ENCODE measurements at places on chromosomes 2 and 18.

DNA sequence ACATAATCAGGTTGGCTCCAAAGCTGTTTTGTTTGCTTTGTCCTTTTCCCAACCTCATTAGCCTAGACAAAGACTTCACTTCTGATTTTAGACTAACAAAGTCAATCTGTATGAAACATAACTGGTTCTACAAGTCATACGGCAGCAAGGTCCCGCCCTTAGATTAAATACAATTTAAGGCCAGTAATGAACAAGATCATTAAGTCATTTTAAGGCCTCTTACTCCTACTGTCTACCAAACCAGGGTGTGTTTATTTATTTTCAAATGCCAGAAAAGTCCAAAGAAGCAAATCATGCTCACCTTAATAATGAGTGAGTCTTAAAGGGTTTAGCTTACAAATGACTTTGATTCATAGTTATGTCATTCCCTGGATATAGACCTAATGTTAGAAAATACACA is 148.4 kb upstream of the ACVR2A start:
- DNase-seq, result no peak

- no peak for DNase-seq
Observed at GRCh38 chr2:86048888-86049287, 56.8 kb downstream of the POLR1A start.

GRCh38 chr2:197307236-197307932 is 3.2 kb downstream of the ANKRD44 start:
- no peak for DNase-seq

GRCh38 chr2:44616667-44617155 is 255.0 kb downstream of the CAMKMT start:
- DNase-seq, result no peak

- no peak for DNase-seq
Observed at GRCh38 chr2:154368153-154368552, 330.3 kb upstream of the KCNJ3 start.

DNA sequence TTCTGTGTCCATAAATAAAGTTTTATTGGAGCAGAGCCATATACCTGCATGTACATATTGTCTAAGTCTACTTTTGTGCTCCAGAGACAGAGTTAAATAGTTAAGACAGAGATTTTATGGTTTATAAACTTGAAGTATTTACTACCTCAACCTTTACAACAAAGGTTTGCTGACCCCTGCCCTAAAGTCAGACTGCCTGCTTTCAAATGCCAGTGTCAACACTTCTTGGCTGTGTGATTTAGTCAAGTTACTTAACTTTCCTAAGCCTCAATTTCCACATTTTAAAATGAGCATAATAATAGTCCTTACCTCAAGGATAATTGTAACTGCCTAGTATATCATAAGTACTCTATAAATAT is 44.4 kb upstream of the ITPRID2 start:
- no peak for DNase-seq

DNA sequence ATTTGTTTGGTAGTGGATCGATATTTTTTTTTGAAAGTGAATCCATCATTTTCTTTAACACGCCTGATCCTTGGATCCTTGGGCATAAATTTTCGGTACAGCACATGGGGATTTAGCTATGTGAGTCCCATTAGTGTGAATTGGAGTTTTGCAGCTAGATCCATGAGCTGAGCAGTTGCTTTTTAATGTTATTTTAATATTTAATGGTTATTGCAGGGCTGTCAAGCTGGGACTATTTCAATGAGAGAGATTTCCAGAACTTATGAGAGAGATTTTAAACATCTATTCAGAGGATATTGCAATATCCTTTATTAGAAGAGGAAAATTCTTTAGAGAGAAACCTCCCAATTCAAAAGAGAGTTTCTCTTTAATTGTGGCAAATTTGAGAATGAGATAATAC is 35.6 kb upstream of the TCF4 start:
- DNase-seq, result no peak

GRCh38 chr18:43665105-43665788 is 388.0 kb upstream of the SYT4 start:
- DNase-seq, result no peak

DNA sequence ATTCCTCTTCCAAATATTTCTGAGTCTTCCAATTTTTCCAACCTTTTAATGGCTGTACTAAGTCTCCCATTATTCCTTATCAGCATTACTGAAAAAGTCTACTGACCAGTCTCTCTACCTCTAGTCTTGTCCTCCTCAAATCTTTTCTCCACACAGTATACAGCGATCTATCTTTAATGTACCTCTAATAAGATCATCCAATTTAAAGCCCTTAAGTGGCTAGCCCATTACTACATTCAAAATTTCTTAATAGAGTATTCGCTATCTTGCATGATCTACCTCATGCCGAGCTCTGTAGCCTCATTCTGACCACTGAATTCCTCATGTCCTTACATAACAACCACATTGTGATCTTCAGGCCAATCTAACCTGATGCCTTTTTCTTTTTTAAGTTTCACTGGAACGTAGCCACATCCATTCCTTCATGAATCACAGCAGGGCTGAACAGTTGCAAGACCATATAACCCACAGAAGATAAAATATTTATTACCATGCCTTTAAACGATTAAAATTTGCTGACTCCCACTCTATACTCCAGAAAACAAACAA is 57.9 kb downstream of the SLC66A3 start:
- no peak for DNase-seq

GRCh38 chr2:139411236-139411635 is 631.0 kb upstream of the NXPH2 start:
- no peak for DNase-seq

DNA sequence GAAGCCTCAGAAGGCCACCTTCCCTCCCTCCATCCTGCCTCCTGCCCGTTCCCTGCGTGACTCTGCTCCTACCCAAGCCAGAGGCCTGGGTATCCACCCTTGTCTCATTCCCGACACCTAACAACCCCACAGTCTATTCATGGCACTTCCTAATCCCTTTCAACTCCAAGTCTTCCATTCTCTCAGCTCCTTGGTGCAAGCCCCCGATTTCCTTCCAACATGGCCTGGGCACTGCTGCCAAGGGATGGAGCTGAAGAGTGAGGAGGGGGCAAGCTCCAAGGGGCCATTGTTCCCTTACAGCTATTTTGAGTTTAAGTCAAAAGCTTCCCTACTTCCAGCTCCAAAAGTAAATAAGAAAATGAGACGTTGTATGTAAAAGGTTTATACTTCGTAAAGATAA is 84.8 kb upstream of the ASB18 start:
- DNase-seq, result no peak

- DNase-seq, result no peak
Observed at GRCh38 chr2:42787788-42788477, 4.5 kb downstream of the HAAO start.

DNA sequence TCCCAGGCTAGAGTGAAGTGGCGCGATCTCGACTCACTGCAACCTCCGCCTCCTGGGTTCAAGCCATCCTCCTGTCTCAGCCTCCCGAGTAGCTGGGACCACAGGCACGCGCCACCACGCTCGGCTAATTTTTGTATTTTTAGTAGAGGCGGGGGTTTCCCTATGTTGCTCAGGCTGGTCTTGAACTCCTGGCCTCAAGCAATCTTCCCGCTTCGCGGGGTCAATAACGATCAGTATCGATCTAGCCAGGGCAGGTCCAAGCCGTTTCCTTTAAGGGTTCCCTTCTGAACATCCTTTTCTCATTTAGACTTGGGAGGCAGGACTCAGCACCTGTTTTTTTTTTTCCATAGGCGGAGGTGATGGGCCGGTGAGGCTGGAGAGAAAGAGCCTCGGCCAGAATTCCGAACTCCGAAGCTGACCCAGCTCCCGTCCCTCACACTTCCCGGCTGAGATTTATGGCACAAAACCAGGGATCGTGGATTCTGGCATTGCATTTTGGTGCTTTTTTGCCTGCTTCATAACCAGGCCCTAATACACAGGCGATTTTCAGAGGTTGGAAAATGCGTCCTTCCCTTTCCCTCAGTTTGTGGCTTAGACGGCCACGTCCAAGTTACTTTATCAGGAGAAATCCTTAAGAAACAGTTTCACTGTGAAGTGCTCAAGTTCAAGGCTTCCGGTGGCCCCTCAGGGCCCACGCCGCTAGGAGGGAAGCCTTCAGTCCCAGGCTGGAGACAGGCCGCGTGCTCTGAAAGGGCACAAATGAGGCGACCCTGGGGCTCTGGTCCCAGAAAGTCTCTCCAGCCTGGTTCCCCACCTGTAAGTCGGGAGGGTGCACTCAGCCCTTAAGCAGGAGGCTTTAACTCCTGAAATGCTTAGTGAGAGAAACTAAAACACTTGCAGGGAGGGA is 998 bp upstream of the SLC66A3 start:
- DNase-seq, result peak; percentile 38

DNA sequence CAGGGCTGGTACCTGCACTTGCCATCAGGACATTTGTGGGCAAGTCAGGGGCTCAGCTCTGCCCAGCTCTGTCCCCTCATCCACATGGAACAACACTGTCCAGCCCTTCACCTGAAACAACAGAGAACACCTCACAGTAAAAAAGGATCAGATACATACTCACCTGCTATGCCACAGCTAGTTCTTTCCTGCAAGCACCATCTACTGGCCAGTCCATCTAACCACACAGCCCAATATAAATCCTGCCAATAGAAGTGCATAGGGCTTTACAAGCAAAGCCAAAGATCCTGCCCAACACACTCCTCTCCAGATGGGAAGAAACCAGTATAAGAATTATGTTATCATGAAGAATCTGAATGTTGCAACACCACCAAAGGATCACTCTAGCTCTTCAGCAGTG is 52.2 kb upstream of the GALNT13 start:
- DNase-seq, result no peak

- DNase-seq, result no peak
Observed at GRCh38 chr2:218022131-218022850, 19.5 kb upstream of the TNS1 start.

GRCh38 chr2:52017646-52018235 is 985.8 kb upstream of the NRXN1 start:
- DNase-seq, result no peak

GRCh38 chr2:215499331-215499730 is 63.5 kb upstream of the FN1 start:
- no peak for DNase-seq

GRCh38 chr2:240494194-240494793 is 58.8 kb downstream of the GPC1 start:
- no peak for DNase-seq

DNA sequence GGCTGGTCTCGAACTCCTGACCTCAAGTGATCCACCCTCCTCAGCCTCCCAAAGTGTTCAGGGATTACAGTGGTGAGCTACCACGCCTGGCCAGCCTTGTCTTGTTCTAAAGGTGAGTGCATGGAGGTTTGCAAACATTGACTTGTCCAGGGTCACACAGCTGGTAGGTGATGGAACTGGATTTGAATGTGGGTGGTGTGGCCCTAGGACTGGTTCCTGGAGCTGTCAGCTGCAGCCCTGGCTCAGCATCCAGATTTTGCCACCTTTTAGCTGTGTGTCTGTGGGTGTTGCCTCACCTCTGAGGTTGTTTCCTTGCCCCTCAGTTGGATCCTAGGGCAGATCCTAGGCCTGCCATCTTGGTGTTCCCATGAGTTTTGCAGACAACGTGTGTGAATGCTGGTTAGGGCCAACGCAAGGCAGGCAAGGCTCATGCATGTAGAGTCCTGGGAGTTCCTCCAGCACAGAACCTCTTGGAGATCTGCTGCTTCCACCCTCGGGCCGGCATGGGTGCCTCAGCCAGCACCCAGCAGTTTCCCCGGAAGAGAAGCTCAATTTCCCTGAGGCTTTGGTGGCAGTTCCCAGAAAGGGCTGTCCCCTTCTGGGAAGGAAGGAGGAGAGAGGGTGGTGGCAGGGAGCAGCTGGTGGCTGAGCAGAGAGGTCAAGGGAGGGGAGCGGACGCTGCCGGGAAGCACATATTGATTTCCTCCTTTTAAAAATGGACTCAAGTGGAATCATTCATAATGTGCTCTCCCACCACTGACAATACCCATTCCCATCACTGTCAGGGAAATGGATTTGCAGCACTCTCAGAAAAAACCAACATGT is 127.6 kb upstream of the HS6ST1 start:
- no peak for DNase-seq

- no peak for DNase-seq
Observed at GRCh38 chr2:30406853-30407252, 40.2 kb upstream of the LCLAT1 start.

DNA sequence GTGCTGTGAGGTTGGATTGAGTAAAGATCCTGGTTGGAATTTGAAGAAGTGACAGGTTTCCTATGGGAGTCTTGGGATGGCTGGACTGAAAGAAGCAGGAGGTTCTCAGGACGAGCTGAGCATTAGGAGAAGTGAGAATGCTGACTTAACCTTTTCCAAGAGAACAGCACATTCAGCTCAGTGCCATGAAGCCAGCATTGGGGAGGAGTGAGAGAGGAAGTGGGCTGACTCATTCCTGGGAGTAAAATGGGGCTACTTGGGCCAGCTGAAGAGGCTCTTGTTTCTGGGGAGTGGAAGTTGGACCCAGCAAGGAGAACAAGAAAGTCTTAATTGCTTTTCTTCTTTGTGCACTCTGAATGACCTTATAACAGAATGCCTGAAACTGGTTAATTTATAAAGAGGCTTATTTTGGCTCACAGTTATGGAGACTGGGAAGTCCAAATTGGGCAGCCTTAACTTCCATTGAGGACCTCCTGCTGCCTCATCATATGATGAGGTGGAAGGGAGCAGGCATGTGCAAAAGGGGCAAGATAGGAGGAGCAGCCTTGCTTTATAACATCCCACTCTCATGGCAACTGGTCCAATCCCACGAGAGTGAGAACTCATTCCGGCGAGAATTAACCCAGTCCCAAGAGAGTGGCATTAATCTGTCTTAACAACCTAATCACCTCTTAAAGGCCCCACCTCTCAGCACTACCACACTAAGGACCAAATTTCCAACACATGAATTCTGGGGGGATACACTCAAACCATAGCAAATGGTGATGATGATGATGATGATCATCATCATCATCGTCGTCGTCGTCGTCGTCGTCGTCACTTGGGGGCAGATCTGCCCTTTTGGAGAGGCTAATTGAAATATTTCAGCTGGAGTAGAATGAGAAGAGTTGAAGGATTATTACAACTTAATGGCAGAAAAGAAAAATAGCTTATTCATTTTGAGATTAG is 26.1 kb downstream of the DGUOK start:
- peak; percentile 17 for DNase-seq

GRCh38 chr2:160180172-160180571 is 19.9 kb downstream of the ITGB6 start:
- no peak for DNase-seq
